ENCODE measurements at places on chromosomes 11 and 22.

DNA sequence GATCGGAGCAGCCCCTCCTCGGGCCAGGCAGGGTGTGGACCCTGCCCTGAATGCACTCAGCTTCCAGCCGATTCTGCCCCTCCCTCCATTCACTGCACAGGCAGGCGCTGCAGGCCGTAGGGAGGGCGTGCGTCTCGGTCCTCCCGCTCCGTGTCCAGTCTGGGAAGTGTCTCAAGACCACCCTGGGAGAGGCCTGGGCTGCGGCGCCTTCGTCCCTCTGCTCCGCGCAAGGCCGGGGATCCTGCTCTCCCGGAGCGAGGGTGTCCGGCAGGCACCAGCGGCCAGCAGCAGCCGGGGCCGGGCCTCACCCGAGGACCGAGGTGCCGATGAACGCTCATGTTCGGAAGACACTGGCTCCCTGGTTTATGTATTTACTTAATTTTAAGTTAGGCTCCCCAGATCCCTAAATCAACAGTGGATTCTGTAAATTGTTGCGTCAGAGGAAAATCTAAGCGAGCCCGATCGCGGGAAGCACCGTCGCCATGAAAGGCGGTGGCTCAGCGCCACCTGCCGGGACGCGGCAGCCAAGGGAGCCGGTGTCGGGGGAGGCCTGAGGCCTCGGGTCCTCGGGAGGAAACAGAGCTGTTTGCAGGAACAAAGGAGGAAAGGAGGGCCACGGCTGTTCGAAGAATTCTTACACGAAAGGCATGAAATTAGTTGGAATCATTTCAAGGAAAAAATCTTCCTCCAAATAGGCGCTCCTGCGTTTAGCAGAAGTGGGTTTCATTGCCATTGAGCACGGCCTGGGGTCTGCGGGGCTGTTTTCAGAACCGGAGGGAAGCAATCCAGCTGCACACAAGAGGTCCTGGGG, 195.3 kb downstream of the BRD1 start:
- peak; percentile 82 for DNase-seq

DNA sequence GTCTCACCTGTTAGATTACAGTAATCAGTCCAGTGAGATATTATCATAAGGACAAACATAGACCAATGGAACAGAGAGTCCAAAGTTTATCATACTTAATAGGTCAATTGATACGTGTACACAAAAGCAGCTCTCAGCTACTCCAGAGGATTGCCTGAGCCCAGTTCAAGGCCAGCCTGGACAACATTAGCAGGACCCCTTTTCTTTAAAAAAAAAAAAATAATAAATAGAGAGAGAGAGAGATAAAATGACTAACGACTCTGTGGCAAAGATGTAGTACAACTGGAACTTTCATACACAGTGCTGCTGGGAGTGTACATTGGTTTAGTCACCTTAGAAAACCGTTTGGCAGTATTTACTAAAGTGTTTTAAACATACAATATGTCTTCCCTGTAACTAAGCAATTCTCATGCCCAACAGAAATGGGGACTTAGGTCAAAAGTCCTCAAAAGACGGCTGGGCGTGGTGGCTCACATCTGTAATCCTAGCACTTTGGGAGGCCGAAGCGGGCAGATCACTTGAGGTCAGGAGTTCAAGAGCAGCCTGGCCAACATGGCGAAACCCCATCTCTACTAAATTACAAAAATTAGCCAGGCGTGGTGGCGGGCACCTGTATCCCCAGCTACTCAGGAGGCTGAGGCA, 10.6 kb downstream of the SNX32 start:
- DNase-seq = no peak

DNA sequence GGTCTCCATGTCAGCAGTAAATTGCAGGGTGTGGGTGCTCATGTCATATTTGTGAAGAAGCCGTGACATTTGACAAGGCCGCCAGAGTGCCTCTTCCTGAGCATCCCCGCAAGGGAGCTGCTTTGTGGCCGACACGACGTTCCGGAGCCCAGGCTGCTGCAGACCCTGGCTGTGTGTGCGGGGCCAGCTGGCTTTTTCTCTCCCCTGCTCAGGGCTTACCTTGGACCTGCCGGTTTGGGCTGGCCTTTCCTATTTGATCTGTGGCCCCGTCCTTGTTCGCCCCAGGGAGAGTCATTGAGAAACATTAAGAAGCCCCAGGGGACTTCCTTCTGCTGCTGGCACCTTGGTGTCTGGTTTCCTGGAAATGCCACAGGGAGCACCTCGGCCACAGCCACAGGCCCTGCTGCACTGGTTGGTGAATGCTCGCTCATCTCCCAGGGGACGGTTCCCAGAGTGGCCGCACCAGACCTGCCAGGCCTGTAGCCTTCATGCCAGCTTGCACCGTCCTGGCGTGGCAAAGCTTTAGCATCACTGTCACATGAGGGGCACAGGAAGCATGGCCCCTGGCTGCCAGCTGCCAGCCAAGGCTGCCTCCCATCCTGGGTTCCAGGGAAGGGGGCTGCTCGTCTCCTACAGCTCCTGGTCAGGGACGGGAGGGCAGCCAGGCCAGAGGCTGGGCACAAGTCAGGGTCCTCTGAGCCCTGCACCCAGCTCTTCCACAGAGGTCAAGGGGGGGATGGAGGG, 5.4 kb downstream of the GRK2 start:
- no peak for DNase-seq

DNA sequence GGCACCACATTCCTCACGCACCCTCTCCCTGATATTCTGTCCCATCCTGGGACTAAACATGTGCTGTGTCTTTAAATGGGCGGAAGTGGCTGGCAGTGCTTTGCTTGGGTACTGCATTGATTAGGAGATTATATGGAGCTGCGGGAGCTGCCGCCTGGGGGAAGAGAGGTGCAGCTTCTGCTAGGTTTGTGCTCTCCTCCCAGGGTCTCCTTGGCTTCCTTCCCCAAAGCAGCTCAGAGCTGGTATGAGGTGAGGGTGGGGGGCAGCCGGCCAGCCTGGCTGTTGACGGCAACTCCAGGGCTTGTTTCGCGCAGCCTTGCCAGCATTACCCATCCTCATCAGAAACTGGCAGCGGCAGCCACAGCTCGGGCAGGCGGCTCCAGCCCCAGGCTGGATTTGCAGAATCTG, 95.4 kb downstream of the GRAMD1B start:
- DNase-seq = no peak

- DNase-seq = no peak
Measured at GRCh38 chr22:41900652-41901312, 14.1 kb downstream of the SHISA8 start.

- DNase-seq = no peak
Measured at GRCh38 chr11:118114266-118114665, 27.5 kb upstream of the SMIM35 start.

DNA sequence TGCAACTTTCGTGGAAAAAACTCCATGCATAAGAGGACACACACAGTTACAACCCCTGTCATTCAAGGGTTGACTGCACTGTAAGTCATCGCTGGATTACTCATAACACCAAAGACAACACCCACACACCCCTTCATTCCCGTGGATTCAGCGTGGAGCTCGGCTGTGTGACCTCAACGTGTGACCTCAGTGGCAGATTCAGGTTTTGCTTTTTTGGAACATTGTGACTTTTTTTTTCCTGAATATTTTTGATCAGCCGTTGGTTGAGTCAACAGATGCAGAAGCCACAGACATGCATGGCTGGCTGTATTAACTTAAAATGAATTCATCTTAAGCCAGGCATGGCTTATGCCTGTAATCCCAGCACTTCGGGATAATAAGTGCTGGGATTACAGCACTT, 19.7 kb upstream of the MUC5AC start:
- DNase-seq = peak; percentile 67

GRCh38 chr11:100434821-100435641, 252.1 kb upstream of the ARHGAP42 start:
- DNase-seq = no peak

DNA sequence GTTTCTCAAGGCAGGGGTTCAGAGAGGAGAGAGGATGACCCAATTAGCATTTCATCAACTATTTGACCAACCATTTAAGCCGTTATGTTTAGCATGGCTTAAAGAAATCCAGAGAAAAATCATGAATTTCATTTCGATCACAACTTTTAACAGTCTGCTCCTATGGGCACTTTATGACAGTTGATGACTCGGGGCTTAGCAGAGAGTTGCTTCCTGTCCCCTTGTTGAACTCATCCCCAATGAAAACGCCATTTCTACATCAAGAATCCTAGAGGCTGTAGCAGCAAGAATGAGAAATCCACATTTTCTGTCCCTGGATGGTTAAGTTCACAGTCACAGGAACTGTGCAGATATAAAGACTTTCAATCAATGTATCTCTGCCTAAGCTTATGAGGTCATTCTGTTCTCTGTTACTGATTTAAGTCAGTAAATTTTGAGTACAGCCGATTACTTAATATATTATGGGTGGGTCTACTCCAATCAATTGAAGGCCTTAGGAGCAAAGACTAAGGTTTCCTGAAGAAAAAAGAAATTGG, 81.1 kb downstream of the BDNF start:
- no peak for DNase-seq

DNA sequence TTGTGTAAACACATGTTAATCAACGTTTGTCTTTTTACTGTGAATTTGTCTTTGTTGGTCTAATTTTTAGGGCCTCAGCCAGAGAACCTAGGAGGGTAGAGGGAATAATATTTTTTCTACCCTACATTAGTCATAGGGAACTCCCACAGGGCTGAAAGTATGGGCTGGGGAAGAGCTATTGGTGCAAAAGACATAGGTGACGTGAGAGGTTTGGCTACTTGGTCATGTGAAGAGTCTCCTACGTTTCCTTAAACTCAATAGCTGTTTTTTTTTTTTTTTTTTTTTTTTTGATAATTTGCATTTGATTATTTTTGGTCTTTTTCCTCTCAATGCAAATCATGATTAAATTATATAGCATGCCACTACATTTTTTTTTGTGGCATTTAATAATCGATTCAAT, 15.9 kb upstream of the MMP7 start:
- DNase-seq = no peak

DNA sequence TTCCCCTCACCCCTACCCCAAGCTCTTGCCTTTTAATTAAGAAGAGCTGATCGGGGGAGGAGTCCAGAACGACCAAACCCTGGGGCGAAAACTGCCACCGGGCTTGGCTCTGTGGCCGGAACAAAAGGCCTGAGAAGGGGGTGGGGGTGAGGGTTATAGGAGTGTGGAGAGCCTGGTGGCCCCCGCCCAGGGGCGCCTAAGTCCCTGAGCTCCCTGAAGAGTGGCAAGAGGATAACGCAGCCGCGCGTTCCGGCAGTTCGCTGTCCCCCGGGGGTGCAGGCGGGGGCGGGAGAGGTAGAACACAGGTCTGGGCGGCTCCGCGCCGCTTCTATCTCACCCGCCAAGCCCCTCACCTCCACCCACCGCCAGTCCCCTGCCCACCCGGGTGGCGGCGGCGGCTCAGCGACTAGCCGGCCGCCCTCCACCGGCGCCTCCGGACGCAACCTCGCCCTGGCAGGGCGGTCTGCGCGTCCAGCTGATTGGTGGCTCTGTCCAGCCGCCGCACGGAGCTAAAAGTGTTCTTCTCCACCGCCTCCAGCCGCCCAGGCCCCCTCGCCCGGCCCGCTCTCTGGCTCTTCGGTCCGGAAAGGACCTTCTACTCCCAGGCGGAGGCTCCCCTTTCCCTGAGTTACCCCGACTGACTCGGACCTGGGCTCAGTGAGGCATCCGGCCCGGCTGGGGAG, 18.7 kb upstream of the BDNF start:
- DNase-seq = peak; percentile 76

GRCh38 chr22:26480611-26480932, 3.0 kb downstream of the HPS4 start:
- no peak for DNase-seq

GRCh38 chr11:76512851-76513653, 68.2 kb downstream of the EMSY start:
- DNase-seq = no peak

DNA sequence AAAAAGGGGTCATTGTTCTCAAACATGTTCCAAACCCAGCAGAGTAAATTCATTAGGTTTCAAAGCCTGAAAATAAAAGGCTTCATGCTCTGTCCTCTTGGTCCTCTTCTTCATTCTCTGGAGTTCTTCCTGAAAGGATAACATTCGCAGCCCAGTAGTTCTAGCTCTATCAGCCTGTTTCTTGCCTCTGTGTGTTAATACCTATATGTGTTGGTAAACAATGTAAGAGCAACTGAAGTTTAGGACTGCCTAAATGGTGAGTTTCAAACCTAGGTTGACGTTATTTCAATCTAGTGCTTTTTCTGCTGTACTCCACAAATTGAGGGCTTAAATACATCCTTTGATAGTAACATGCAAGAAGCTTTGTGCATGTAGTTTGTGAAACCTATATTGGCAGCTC, 9.4 kb downstream of the AASDHPPT start:
- DNase-seq = no peak

- DNase-seq = no peak
Measured at GRCh38 chr11:93478841-93479240, 64.3 kb downstream of the SMCO4 start.

DNA sequence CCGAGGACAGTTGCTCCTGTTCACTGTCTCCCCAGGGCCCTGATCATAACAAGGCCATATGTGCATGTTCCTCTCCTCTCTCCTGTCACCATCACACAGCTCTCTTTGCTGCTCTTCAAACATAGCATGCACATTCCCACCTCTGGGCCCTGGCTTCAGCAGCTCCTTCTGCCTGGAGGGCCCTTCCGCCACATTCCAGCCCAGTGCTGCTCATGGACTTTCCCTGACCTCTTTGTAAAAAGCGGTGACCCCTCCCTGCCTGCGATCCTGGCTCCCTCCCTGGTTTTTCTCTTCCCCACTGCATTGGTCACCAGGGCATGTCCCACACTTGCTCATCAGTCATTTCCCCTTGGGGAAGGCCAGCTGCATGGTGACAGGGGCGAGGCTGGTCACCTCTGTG, 98.2 kb downstream of the MYO18B start:
- DNase-seq = no peak

- DNase-seq = no peak
Measured at GRCh38 chr11:709109-709997, 3.3 kb downstream of the EPS8L2 start.

GRCh38 chr11:104061853-104062521, 25.5 kb downstream of the DDI1 start:
- DNase-seq = no peak

DNA sequence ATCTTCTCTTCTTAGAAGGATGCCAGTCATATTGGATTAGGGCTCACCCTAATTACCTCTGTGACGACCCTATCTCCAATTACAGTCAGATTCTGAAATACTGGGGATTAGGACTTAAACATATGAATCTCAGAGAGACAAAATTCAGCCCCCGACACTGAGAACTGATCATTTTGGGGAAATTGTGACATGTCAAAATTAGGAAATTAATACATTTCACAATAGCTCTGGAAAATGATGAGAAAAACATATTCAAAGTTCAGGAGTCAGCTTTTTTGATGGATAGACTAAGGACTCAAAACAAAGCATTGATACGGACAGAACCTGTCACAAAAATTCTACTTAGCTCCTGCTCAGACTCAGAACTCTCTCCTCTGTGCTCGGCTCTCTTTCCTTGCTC, 40.8 kb downstream of the COMMD9 start:
- DNase-seq = no peak

Measured in AG08396 (cell line).